ENCODE measurements at places on chromosomes 3 and 15. TPM values are rescaled to one million over a fixed set of nuclear protein-coding genes. Genes with fewer than 3 reads are reported as not detected.

DNA sequence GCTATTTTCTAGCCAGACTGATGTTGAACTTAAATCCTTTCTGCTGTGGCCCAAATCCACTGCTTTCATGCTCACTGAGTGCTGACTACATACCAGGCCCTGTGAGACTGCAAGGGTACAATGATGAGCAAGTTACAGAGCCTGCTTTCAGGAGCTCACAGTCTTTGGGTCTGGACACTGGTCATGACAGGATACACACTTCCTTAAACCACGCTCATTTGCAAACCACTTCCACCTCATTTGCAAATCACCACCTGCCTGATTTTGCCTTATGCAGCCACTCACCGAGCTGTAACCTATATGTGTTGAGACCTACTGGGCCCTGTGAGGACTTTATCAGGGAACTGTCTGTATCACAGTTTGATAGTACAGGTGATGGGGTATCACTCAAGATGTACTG is 50.2 kb upstream of the LRRC58 start:
- no peaks in the 10 kb centered on the region for H3K4me1 ChIP-seq
- H3K27ac ChIP-seq, result no peak overlapping the region
- peaks cover 100% of the 10 kb centered on the region for H3K36me3 ChIP-seq
- H3K27me3 ChIP-seq, result no peaks in the 10 kb centered on the region
- DNase-seq, result no peak
- no peak overlapping the region for H3K4me3 ChIP-seq

DNA sequence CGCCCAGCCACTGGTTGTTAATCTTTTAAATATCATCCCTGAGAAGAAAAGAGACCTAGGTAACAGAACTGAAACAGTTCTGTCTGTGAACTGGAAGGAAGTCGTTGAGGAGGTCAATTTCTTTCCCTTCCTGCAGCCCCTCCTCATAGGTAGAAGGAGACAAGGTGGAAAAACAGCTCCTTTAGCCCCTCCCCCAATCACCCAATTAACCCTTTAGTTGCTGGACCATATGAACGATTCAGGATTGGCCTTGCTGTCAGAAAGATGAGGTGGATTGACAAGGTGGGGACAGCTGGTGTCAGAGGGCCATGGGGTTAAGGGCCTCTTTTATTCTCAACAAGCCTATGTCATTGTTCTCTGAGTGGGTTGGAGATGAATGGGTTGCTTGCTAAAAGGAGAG is 36.0 kb upstream of the ZNF445 start:
- H3K27ac ChIP-seq, result no peak overlapping the region
- no peak for DNase-seq
- no peak overlapping the region for H3K4me3 ChIP-seq
- H3K27me3 ChIP-seq, result no peaks in the 10 kb centered on the region
- H3K36me3 ChIP-seq, result no peaks in the 10 kb centered on the region
- peaks cover 19% of the 10 kb centered on the region for H3K4me1 ChIP-seq

- no peak for DNase-seq
- H3K4me3 ChIP-seq, result no peak overlapping the region
- no peak overlapping the region for H3K27ac ChIP-seq
- no peaks in the 10 kb centered on the region for H3K36me3 ChIP-seq
Measured at GRCh38 chr15:101439285-101439919, 50.1 kb downstream of the PCSK6 start.

GRCh38 chr3:122577409-122578031 is at the start of gene PARP15:
Gene PARP15 (plus strand): TSS chr3:122577650. CDS start chr3:122577668, 18 bp downstream.
- peaks cover 30% of the 10 kb centered on the region for H3K4me1 ChIP-seq
- peak; percentile 51 for DNase-seq
- H3K27me3 ChIP-seq, result no peaks in the 10 kb centered on the region
- H3K27ac ChIP-seq, result peak within 1 kb of the TSS; percentile 79
- peaks cover 23% of the 10 kb centered on the region for H3K36me3 ChIP-seq

- no peaks in the 10 kb centered on the region for H3K36me3 ChIP-seq
- peaks cover 40% of the 10 kb centered on the region for H3K4me1 ChIP-seq
- H3K27me3 ChIP-seq, result no peaks in the 10 kb centered on the region
- H3K4me3 ChIP-seq, result no peak overlapping the region
Measured at GRCh38 chr15:80744826-80745225, 34.3 kb upstream of the CEMIP start.

- H3K27me3 ChIP-seq, result no peaks in the 10 kb centered on the region
- no peak overlapping the region for H3K27ac ChIP-seq
- no peaks in the 10 kb centered on the region for H3K4me1 ChIP-seq
Measured at GRCh38 chr15:25568751-25569150, 129.9 kb upstream of the UBE3A start.

GRCh38 chr3:170180079-170180907 is 1.2 kb downstream of the PHC3 start:
- peak overlapping the region; percentile 99 for H3K27ac ChIP-seq
- peaks cover 21% of the 10 kb centered on the region for H3K4me1 ChIP-seq
- peak overlapping the region; percentile 88 for H3K4me3 ChIP-seq
- DNase-seq, result no peak
- peaks cover 32% of the 10 kb centered on the region for H3K36me3 ChIP-seq

GRCh38 chr3:119322835-119323722 is 28.9 kb downstream of the ARHGAP31 start:
- no peaks in the 10 kb centered on the region for H3K27me3 ChIP-seq
- H3K4me3 ChIP-seq, result peak overlapping the region; percentile 68
- H3K36me3 ChIP-seq, result no peaks in the 10 kb centered on the region
- peak overlapping the region; percentile 93 for H3K27ac ChIP-seq
- DNase-seq, result peak; percentile 93

GRCh38 chr3:149186219-149186618 is 35.4 kb downstream of the CP start:
- no peak overlapping the region for H3K27ac ChIP-seq
- DNase-seq, result no peak
- H3K4me3 ChIP-seq, result no peak overlapping the region
- no peaks in the 10 kb centered on the region for H3K4me1 ChIP-seq
- no peaks in the 10 kb centered on the region for H3K36me3 ChIP-seq

GRCh38 chr3:114519415-114519814 is 225.6 kb downstream of the TIGIT start:
- H3K4me1 ChIP-seq, result peaks cover 11% of the 10 kb centered on the region
- DNase-seq, result peak; percentile 57
- H3K36me3 ChIP-seq, result no peaks in the 10 kb centered on the region

DNA sequence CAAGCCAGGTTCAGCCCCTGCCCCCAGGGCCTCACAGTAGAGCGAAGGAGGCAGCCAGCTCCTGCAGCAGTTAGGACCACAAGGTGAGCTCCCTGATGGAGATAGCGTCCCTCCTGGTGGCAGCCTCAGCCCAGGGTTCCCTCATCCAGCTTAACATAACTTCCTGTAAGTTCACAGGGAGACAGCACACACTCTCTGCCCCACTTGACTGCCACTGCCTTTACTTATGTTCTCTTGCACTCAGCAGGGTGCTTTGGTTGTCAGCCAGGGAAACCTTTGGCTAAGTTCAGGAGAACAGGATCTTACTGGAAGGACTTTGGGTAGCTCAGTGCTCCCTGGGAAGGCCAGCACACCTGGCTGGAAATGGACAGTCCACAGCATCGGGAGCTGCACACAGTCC is 10.9 kb downstream of the KBTBD13 start:
- H3K4me3 ChIP-seq, result no peak overlapping the region
- peak; percentile 52 for DNase-seq
- peak overlapping the region; percentile 81 for H3K27ac ChIP-seq
- H3K4me1 ChIP-seq, result peaks cover 66% of the 10 kb centered on the region
- no peaks in the 10 kb centered on the region for H3K36me3 ChIP-seq
- no peaks in the 10 kb centered on the region for H3K27me3 ChIP-seq

VIPR1 gene
- total RNA-seq, result 212 TPM

DISP2 gene
- 4.3 TPM for total RNA-seq

DLL4 gene
- total RNA-seq, result 21.3 TPM

ANKUB1 gene
- total RNA-seq, result 3.1 TPM

KBTBD8 gene
- 5.8 TPM for total RNA-seq

SNAP23 gene
- total RNA-seq, result 79.3 TPM

ROBO1 gene
- total RNA-seq, result 14.8 TPM
